ENCODE measurements at places on chromosomes 2 and 18.

- DNase-seq, result no peak
Observed at GRCh38 chr2:202072737-202073401, at the start of gene KIAA2012. TSS of gene KIAA2012 (plus strand) at chr2:202073255. CDS start at chr2:202073628, 373 bp downstream.

- no peak for DNase-seq
Observed at GRCh38 chr18:48619501-48619900, 80.7 kb downstream of the CTIF start.

GRCh38 chr2:191869178-191869577 is 22.3 kb upstream of the CAVIN2 start:
- no peak for DNase-seq

DNA sequence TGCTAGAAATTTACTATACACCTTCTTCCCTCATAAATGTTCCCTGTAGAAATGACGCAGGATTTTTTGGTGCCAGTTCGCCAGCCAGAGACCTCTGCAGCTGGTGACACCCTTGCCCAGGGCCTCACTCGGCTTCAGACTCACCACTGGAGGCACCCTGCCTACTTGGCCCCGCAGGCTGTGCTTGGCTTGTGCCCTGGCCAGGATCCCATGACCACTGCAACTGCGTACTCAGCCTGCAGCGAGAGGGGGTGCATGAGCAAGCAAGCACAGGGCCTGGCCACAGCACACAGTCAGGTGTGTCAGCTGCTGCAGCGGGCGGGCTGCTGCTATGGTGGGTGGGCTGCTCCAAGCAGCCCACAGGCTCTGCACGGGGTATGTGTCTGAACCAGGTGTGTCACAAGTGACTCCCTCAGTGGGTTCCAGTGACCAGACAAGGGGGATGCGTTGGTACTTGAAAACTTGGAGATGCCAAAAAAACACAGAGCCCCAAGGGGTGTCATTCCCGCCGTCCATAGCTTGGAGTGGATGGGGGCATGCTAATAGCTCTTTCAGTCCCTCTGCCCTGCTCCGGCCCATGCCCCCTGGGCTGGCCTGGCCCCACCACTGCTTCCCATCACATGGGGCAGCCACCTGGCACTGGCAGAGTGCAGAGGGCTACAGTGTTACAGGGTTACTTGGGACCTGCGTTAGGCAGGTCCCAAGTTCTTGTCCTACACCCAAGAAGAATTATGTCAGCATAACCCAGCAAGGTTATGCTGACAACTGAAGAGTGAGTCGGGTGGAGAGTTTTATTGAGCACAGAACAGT is 46.6 kb upstream of the TANC1 start:
- DNase-seq, result no peak

DNA sequence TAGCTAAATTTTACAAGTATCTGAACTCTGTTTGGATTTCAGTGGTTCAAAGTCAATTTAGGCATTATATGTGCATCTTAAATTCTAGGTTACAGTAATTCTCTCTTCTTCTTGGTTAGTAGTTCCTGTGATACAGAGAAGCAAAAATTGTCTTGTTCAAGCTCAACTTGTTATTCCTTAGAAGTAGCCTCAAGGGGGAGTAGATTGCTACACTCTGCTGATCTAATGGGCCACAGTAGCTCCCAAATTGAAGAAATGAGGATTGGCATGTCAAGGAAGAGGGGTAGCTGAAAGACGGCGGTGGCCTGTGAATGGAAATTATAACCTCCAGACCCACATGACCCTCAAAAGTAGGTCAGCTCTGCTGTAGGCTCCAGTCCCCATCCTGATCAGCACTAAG is 334.7 kb downstream of the HRH4 start:
- DNase-seq, result no peak

- no peak for DNase-seq
Observed at GRCh38 chr18:57918601-57919000, 115.5 kb upstream of the ATP8B1 start.

GRCh38 chr18:31099450-31100230 is 2.6 kb downstream of the DSC2 start:
- DNase-seq, result no peak

DNA sequence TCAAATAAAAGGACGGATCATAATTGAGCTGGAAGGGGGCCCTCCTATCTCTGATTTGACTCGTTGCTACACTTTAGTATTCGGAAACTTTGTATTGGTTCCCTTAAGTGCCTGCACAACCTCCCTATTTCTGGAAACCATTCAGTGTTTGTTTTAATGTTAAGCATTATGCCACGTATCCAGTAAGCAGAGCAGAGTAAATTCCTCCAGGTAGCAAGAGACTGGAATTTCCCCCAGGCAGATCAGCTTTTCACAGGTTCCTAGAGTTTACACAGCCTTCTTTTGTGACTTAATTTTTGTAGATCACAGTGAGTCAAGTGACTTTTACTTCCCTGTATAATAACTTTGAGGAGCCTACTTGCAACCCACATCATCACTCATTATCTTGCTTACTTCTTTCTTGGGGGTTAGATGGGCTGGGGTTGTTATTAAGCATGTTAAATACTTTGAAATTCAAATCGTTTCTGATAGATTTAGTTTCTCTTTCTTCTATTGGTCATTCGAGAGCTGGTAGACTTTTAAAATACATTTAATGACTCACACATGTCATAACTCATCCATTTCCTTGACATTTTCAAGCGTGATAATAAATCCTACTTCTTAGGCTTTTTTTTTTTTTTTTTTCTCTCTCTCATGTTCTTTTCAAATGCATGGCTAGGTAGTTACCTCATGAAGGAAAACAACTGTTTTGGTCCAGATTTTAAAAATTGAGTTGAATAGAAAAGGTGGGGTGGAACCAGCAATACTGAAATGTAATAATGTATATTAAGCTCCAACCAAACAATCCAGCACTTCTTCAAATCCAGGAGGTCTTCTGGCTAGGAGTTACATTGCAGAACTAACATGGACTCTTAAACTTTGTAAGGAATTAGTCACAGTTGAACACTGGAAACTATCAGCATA is 219.3 kb downstream of the NEDD4L start:
- no peak for DNase-seq

DNA sequence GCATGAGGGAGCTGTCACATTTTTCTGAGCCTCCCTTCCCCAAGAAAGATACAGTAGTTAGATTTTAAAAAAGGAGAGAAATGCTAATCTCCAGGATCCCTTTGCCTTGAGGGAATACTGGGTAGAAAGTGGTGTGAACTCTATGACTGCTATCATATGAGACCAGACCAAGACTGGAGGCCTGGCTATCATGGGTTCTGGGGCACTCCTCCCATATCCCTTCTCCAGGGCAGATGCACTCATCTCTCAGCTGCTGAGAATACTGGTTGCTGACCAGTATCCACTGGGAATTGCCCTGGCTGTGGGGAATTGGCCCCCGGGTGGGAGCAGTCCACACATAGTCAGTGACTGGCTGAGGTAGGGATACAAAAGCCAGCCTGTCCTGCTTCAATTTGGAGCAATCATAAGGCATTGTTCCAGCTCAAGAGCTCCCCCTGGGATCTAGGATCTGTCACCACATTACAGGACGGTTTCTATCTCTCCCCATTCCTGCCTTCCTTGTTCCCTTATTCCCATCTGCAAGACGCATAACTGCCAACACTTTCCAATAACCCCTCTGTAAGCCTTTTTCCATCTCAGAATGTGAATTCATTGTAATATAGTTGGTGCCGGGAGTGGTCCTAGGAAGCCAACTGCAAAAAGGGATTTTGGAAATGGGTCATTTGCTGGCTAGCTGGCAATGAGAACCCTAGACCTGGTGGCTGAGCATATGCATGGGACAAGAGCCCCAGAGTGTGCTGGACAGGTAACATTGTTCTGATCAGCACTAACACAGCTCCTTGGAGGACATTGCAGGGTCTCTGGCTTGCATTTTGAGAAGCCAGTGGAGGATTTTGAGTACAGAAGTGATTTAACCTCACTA is 35.4 kb upstream of the REEP1 start:
- DNase-seq, result no peak

DNA sequence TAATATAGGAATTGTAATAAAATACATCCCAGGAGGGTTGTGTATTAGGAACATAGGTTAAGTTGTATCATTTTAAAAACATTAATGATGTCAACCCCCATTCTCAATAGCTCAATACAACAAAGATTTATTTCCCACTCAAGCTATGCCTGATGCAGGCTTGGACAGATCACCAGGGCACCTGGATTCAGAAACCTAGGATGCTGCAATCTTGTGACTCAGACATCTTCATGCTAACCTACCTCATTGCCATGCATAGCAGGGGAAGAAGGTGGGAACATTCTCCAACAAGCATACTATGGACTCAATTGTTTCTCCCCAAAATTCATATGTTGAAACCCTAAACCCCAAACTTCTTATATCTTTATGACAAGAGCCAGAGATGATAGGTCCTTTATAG is 244.2 kb downstream of the CD226 start:
- DNase-seq, result no peak

DNA sequence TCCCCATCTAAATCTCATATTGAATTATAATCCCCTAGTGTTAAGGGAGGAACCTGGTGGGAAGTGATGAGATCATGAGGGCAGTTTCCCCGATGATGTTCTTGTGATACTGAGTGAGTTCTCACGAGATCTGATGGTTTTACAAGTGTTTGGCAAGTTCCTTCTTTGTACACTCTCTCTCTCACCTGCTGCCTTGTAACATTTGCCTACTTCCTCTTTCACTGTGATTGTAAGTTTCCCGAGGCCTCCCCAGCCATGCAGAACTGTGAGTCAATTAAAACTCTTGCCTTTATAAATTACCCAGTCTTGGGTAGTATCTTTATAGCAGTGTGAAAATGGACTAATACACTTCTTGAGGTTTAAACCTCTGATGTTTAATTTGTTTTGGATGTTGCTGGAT is 177.5 kb downstream of the CD8B2 start:
- no peak for DNase-seq

DNA sequence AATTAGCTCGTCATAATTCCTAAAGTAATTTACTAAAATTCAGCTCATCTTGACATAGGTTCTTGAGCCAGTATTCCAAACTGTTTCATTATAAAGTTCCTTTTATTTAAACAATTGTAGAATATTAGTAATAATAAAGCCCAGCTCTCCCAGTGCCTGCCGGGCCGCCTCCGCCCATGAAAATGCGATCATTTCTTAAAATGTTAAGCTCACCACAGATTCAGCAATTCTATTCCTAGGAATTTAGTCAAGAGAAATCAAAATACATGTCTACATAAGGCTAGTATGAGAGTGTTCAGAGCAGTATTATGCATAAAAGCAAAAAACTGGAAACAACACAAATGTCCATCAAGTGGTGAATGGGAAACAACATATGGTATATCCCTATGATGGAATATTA is 52.0 kb downstream of the XDH start:
- DNase-seq, result no peak

All from stimulated activated CD4-positive, alpha-beta T cell treated with anti-CD3 and anti-CD28 coated beads, Interleukin-12 subunit alpha, Interleukin-12 subunit beta, amount 100 ng/mL, for 24 hours (primary cell).